Central memory CD4-positive, alpha-beta T cell (primary cell): ENCODE measurements at places on chromosomes 5 and 9.

GRCh38 chr9:94812343-94812742, 85.8 kb downstream of the AOPEP start:
- no peak for DNase-seq

DNA sequence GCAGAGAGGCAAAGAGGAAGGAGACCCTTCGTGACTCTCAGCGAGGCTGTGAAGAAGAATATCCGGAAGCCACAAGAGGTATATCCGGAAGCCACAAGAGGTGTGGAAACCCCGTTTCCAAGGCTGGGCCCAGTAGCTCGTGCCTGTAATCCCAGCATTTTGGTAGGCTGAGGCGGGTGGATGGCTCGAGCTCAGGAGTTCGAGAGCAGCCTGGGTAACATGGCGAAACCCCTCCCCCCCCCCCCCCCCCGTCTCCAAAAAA, 612 bp upstream of the BBLN start:
- peak; percentile 71 for DNase-seq

GRCh38 chr9:75911390-75911789, 20.9 kb downstream of the PCSK5 start:
- no peak for DNase-seq

DNA sequence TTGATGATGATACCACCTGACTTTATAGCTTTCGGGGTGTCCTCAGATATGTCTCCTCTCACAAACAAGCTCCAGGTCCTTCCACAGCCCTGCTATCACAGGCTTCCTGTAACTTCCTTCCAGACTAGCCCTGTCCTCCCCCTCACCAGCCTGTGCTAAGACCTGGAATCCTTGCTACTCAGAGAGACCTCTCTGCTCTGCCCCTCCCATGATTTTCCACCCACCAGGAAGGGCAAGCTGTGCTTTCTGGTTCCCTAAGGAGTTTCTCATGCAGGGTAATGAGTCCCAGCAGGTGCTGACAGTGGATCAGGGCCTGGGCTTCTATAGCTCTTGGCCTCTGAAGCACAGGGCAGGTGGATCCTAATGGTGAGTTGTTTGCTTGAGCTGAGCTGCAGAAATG, 86.9 kb downstream of the AOPEP start:
- no peak for DNase-seq

DNA sequence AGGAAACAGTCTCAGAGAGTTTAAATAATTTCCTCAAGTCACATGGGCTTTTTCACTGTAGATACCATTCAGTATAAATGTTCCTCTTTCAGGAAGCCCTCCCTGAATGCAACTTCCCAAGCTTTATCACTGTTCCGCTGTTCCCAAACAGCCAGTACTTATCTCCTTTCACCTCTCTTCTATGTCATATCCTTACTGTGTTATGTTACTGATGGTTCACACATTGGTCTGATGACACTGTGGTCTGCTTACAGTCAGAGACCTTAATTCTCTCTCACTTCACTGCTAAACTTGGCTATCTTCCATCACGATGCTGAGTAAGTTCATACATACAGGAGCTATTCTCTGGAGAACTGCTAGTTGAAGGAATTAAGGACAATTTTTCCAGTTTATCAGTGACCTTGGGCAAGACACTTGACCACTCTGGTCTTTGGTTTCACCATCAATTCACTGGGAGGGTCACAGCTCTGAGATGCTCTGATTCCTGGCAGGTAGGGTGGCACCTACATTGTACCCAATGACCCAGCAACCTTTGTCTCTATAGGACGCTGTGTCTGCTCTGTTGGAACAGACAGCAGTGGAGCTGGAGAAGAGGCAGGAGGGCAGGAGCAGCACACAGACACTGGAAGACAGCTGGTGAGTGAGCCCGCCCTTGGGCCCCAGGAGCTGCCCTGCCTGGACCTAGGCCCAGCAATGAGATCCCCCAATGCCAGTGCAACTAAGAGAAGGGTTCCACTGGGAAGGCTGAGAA, 42.1 kb upstream of the RARS1 start:
- DNase-seq = no peak

DNA sequence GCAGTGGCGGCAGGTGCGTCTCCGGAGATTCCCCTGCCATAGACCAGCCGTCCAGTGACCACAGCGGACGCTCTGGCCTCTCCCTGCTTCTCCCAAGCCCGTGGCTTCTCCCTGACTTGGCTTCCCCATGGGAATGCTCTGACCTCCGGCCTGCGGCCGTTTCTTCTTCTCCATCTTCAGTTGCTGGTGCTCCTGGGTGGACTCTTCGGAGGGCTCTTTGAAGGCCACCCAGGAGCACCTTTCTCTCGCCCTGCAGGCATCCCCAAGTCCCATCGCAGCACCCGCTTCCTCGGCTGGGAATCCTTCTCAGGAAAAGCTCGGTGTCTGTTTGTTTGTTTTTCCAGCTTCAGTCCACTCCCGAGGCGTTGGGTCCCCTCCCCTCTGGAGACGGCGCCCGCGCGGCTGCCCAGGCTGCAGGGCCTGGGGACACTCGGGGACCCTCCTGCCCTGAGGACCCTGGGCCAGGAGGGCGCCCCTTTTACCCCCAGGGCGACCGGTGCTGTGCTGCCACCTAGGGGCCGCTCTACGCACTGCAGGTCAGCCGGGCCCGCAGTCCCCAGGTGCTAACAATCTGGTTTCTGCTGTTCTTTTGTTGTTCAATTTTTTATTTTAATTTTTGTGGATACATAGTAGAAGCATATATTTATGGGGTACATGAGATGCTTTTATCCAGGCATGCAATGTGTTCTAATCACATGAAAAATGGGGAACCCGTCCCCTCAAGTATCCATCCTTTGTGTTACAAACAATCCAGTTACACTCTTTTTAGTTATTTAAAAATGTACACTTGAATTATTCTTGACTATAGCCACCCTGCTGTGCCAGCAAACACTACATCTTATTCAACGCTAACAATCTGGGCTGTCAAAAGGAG, 197.9 kb upstream of the ADAMTS16 start:
- no peak for DNase-seq

- no peak for DNase-seq
Measured at GRCh38 chr9:19457693-19458009, 48.8 kb downstream of the ACER2 start.

- DNase-seq = no peak
Measured at GRCh38 chr9:124220946-124221451, 36.8 kb upstream of the NEK6 start.

- no peak for DNase-seq
Measured at GRCh38 chr9:136198605-136199083, 6.3 kb downstream of the LHX3 start.

DNA sequence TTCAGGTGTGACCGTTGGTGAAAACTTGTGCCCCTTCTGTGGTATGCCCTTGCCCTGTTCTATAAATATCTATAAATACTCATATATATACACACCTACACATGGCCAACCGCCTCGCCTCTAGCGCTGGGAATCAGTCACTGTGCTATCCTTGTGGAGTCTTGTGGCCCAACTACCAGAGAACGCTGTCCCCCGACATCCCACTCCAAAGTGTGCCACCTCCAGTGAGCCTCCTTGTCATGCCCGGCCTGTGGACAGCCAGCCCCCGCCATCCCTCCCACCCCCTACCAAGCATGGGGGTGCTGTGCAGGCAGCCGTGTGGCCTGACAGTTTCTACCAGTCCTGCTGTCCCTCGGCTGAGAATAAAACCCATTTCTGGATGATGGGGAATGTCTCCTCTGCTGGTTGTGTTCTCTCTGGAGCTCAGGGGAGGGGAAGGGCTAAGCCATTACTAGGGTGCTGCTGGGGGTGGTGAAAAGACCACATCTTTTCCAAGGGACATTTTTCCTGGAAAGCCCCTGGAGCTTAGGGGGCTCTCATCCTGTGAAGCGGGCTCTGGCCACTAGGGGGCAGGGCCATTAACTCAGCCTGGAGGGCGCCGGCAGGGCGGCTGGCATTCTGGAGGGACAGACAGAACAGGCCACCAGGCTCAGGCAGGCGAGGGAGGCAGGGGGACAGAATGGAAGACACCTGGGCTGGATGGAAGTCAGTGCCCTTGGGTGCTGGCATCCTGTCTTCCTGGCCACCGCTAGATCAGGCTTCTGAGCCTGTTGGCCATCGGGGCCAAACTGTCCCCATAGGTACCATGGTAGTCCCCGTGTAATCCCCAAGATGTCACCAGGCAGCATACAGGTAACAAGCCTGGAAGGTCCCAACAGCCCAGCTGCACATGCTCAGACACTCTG, 20.7 kb downstream of the GOLGA2 start:
- peak; percentile 21 for DNase-seq

GRCh38 chr9:89137542-89138462, 40.8 kb downstream of the SHC3 start:
- no peak for DNase-seq

GRCh38 chr5:148856424-148856823, 30.0 kb downstream of the ADRB2 start:
- DNase-seq = no peak

DNA sequence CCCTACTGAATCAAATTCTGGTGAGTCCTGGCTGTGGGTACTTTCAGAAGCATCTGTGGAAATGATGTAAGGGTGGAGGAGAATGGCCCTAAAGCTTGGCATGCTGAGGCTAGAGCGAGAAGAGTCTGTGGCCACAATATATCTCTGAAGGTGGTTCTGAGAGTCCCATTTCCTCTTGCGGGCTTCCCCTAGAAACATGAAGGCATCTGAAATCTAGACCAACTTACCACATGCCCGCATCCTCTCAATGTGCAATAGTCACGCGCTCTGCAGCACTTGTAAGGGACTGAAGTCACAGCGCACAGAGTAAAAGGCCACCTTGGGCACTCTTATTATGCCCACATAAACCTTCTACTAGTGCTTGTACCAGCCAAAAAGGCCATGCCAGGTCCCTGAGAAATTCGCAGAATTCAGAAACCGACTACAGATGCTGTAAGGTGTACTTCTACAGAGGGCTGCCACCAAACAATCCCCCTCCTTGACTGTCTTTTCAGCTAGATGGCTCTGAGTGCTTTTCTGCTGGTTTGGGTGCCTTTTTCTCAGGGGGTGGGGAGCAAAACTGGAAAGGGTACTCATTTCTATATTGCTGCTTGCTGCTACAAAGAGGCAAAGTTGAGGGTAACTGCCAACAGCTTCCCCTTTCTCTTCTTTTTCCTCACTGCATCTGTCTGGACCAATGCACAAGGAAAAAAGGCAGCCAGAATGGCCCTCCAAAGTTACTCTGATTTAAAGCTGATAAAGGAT, 107.3 kb downstream of the ZDHHC21 start:
- peak; percentile 5 for DNase-seq

- DNase-seq = no peak
Measured at GRCh38 chr5:159956074-159956473, 39.8 kb downstream of the ADRA1B start.

DNA sequence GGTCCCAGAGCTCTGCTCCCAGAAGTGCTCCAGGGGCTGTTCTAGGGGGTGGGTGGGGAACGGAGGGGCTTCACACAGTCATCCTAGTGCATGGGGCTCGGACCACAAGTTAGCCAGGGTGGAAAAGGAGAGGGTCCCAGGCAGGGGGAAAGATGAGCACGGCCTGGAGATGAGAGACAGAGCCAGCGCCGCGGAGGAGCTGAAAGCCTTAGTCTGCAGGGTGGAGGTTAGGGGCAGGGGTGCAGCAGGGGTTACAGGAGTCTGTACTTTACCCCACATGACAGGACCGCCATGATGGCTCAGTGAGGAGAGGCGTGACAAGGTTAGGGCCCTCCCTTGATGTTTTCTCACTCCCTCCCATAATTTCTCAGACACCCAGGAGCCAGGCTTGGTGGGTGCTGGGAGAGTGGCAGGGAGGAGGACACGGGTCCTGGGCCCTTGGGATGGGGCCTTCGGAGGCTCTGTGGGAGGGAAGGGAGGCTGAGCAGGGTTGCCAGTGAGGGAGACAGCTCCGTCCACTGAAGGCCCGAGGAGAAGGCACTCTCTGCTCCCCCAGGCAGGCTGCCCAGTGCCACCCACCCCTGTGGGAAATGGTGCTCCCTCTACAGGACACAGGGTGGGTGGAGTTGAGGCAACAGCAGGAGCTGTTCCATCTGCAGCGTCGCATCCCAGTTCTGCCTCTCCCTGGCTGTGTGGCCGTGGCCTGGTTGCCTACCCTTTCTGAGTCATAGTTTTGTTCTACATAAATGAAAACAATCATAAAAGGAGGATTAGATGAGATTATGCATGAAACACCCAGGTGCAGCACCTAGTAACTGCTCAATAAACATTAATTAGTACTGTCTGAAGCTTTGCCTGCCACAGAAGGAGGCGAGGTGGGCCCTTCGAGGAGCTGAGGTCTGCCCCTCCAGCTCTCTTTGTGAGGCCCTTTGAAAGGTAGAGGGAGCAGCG, 66.2 kb downstream of the NDST1 start:
- DNase-seq = no peak

- no peak for DNase-seq
Measured at GRCh38 chr9:135794057-135794335, 92.0 kb downstream of the KCNT1 start.

- no peak for DNase-seq
Measured at GRCh38 chr9:79012561-79012960, 559.2 kb upstream of the TLE4 start.

DNA sequence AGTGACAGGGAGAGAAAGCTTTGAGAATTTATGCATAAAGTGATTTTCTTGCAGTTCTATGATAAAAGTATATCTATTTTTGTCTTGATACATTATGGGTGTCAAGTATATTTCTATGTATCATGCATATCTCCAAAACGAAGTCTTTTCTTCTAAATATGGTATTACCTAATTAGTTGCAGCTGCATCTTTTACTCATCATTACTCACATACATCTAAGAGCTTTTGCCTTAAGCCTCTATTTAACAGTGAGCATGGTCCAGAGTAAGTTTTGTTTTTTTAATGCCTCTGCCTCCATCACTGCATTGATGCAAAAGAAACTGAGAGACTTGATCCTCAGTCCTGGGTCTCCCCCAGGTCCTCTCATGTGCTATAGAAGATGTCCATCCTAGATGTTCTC, 40.0 kb upstream of the SMC5 start:
- DNase-seq = no peak

DNA sequence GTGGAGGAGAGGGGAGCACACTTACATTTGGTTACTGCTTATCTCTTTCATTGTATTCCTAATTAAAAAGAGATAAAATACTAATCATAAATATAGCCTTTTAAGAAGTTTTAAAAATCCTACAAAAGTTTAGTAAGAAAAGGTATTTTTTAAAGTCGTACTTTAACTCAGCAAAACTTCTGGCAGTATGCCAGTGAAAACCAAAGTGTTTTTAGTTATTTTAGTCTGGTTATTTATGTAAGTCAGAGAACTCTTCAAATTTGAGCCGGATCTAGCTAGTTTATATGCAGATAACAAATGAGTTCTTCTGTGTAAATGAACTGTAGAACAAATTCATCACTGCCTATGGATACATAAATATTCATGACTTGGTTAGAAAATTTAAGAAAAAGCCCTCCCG, 36.5 kb upstream of the ANKDD1B start:
- no peak for DNase-seq

- DNase-seq = no peak
Measured at GRCh38 chr9:35552376-35552775, 52.7 kb upstream of the TESK1 start.
